ENCODE measurements at places on chromosomes 5 and 9.

DNA sequence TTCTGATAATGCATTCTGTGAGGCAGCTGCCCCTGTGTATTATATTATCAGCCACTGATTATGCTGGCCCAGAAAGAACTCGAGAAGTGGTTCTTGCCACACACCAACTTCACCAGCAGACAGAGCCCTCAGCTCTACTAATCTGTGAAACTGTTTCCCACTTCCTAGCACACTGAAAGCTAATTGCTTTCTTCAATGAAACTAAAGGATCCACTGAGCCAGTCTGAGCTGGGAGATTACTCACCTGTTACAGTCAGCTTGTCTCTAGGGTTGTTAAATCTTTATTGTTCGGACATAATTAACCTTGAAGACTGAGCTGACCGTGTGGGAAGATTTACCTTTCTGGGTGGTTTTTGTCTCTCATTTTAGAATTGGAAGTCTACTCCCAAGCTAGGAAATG, 263.2 kb downstream of the KCTD16 start:
- no peak for DNase-seq

DNA sequence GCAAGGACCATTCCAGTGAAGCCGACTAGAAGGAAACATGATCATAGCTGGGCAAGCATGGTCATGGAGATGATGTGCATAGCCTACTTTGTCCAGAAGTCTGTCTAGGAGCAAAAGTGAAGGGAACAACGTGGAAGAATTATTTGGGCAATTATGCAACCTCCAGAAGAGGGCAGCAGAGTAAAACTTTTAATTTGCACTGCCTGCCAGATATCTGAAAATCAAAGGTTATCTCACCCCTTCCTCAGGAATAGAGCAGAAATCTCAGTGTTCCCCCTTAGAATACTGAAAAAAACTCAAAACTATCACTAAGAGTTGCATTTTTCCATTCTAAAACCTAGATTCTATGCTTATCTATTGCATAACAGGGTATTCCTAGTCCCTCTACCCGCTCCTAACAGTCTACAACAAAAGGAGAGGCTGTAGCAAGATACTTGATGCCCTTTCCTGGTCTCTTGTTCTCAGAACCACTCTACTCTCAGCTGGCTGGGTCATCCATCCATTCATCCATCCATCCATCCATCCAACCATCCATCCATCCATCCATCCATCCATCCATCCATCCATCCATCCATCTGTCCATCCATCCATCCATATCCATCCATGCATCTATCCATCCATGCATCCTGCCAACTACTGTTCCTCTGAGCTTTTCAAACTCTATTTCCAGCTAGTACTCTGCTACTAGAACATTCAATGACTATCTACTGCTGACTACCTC, 8.4 kb upstream of the SETD9 start:
- no peak for DNase-seq

DNA sequence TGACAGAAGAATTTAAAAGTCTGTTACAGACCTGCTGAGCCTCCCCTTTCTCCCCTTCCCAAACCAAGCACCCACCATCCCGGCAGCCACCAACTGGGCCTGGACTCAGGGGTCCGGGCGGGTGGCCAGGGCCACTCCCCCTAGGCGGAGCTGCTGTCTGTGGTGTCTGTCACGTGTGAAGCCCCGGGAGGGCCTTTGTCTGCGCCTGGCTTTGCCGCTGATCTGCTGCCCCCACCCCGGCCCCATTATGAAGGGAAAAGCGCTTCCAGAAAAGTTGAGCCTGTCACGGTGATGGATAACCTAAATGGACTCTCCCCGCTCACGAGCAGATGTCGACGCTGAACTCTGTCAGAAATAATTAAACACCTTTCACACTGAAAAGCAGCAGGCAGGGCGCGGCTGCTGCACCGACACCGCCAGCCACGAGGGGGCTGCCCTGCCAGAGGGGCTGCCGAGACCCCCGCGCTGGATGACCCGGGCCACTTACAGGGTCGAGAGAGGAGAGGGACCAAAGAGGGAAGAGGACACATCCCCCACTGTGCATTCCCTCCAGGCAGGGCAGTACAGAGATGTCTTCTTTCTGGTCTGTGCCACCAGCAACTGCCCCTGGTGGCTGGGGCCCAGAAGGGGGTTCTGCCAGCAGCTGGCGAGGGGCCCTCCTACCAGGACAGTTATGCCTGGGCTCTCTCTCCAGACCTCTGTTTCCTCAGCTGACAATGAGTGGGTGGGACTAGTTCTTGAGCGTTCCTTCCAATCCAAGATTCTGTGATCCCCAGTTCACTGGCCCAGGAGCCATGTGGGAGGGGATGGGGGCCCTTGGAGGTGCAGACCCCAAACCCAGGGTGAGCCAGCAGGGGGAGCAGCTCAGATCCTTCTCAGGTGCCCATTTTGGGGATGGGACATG, 36.0 kb upstream of the BARHL1 start:
- DNase-seq: no peak

DNA sequence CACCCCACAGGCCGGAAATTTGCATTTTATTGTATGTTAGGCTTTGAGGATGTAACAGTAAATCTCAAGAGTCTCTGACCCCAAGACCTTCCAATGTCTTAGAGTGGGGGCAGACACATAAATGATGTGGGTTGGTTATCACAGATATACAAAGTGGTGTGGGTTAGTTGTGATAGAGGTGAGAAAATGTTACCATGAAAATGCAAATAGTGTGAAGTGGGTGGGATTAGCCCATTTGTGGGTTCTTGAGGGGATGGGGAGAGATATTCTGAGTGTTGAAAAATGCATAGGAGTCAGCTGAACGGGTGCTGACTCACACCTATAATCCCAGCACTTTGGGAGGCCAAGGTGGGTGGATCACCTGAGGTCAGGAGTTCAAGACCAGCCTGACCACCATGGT, 7.9 kb upstream of the RNF145 start:
- DNase-seq: no peak

DNA sequence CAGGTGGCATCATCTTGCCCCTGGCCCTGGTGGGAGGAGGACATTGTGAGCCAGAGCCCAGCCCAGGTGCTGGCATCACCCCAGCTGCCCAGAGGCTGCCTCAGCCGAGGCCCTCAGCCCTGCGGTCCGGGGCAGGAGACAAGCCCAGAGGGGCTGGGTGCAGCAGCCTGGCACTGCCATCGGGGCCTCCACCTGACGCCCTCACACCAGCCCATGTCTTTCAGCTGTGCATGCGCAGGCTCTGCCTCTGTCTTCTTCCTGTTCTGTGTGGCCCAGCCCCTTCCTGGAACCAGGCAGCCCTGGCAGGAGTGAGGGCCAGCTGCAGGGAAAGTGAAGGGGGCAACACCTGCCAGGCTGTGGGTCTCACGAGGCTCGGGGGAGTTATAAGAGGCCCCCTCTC, 4.8 kb upstream of the CEL start:
- DNase-seq: no peak
